Fibroblast of upper back skin (primary cell): ENCODE measurements at places on chromosomes 13 and 19.

DNA sequence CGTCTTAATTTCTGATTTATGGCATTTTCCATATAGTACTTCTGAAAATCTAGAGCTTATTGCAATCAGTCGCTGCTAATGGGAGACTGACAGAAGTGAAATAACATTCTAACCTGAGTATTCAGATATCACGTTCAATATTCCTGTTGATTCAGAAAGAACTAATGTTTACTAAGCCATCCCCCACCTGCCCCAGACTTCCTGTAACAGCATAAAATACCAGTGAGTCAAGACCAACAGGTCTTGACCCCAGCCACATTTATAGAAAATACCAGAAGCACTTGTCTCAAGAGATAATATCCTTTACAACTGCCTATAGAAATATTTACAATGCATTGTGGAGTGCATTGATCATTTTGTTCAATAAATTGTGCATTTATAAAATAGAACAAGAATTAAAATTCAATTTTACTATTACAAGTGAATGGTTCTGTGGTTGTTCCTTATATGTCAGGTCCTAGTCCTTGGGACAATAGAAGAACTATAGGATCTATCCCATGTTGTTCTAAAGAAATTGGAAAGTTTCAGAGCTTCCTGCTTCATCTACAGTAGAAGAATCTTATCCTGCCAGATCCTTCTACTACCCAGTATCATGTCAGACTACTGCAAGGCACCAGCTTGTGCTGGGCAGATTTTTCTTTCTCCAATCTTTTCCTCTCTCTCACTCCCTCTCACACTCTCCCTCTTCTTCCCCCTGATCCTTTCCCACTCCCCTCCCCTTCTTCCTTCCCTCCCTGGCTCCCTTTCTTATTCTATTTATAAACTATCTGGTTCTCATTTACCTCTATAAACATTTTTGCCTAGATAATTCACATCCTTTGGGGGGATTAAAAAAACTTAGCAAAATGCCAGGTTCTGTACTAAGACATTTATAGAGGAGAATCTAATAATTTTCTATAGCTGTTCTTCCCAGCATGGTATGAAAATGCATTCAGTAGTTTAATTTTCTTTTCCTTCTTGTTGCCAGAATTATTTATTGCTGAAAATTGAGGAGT is 629.9 kb downstream of the DIAPH3 start:
- no peak for DNase-seq

DNA sequence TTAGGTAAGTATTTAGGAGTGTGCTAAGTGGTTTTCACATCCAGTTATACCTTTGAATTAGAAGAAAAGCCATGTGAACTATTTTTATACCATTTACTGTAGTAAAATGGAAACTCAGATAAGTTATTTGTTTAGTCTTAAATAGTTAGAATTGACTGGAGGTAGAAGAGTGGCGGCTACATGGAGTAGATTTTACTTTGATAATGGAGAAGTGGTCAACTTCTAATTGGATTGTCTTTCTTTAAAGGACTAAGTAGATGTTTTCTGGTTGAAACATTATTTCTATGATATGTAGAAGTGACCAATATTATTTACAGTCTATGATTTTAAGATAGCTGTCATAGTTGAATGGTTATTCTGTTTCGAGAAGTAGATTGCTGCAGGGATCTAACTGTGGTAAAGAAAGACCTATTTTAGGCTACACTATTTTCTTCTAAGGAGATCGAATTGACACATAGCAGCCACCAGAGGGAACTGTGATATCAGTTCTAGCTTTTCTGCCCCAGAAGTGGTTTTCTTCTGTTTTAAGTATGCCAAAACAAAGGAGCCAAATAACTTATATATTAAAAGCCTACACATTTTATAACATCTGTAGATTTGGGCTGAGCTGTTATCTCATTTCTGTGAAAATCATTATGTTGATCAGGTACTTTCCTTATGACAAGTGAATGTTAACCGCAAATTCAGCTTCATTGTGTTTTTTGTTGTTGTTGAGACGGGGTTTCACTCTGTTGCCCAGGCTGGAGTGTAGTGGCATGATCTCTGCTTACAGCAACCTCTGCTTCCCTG is 26.1 kb downstream of the ZMYM2 start:
- peak; percentile 52 for DNase-seq

DNA sequence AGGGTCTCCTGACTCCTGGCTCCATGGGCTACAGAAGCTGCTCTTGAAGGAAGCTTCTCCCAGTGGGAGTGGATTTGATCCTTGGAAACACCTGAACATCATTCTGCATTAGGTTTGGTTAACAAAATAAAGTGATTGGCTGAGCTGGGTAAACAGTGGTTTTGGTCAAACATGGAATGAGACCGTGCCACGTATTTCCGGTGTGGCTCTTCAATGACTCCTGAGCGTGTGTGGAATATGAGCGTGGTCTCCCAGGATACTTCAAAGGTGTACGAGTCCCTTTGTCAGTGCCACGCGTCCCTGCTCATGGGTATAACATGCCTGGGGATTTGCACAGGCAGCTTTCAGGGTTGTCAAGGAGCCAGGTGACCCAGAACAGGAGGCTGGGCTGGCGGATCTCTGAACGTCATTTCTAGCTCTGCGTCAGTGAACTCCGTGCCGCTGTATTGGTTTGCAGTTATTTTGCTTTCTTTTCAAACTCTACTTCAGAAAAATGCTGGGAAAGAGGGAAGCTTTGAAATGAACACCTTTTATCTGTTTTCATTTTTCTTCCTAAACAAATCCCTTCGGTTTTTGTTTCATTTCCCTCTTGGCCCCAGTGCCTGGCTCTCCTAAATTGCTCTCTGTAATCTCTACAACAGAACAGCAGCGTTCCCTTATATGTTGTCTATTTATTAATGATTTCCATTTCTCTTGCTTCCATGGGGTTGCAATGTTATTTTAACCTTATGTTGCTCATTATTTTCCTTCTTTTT is 26.3 kb upstream of the GJB6 start:
- DNase-seq, result no peak

GRCh38 chr19:55472463-55472862 is 4.0 kb upstream of the ZNF628 start:
- DNase-seq, result peak; percentile 74

DNA sequence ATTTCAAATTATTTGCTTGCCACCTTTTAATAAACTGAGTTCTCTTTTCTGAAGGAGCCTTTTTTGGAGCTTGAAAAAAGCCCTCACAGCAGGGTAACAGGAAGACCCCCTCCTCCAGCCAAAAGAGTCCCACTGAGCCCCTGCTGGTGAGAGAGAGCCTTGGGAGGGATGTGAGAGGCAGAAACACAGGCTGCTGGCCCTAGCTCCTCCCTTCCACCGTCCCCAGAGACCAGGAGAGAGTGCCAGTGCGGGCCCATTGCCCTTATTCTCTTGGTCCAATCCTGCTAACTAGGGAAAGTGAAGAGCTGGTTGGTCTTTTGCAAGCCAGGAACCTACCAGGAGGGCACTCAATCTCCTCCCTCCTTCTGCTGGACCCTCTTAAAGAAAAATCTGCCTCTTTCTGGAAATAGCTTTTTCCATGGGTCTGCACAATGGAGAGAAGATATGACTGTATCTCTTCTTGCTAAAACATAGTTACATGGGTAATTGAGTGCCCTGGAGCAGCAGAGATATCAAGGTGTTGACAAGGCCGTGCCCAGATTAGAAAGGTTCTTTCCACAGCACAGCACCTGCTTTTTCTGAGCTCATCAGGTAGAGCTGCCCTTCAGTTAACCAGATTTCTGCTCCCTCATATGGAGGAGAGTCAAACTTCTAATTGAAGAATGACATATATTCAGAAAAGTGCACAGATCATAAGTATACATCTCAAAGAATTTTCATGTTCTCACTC is 113.9 kb downstream of the LRCH1 start:
- DNase-seq, result no peak

DNA sequence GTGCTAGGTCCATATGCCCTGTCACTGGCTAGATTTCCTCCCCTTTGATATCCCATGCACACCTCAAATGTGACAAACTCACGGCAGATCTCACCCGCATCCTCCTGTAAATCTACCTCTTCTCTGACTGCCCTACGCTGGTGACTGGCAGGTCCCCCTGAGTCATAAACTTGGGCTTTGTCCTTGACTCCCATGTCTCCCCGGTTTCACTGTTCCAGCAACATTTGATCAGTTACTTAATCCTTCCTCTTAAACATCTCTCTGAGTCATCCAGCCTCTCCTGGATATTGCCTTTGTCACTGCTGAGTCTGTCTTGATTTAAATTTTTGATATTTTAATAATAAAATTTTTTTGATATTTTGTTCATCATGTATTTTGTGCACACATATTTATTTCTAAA is 26.5 kb downstream of the FAM216B start:
- DNase-seq, result peak; percentile 69

- peak; percentile 14 for DNase-seq
Observed at GRCh38 chr19:29967623-29968022, 25.6 kb downstream of the URI1 start.

- no peak for DNase-seq
Observed at GRCh38 chr13:107097916-107098315, 530.0 kb upstream of the ARGLU1 start.

GRCh38 chr19:17829855-17830566 is 8.7 kb upstream of the INSL3 start:
- DNase-seq, result peak; percentile 54

- DNase-seq, result no peak
Observed at GRCh38 chr19:38228491-38229439, 4.7 kb upstream of the DPF1 start.

DNA sequence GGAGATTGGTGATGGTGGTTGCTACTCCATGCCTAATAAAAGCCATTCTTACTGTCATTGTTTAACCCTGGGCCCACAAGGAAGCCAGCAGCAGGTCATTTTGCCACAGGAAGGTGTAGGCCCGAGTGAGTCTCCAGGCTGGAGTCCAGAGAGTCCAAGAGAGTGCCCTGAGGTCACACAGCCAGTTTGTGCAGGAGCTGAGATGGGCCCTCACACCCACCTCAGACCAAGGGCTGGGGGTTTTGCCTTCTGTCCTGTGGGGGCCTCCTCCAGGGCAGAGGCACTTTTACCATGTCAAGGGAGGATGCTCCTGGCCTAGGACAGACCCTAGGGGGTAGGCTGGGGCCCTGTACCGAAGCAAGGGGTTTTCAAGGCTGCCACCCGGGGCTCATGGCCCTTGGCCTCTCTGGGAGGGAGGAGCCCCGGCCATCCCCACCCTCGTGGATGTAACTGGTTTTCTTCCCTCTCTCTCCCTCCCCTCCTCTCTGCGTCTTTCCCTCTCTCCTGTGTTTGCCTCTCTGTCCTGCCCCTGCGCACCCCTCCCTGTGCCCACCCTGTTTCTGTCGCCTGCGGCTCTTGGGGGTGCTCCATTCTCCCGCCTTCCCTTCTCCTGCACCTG is 8.0 kb downstream of the CYTH2 start:
- DNase-seq, result no peak

DNA sequence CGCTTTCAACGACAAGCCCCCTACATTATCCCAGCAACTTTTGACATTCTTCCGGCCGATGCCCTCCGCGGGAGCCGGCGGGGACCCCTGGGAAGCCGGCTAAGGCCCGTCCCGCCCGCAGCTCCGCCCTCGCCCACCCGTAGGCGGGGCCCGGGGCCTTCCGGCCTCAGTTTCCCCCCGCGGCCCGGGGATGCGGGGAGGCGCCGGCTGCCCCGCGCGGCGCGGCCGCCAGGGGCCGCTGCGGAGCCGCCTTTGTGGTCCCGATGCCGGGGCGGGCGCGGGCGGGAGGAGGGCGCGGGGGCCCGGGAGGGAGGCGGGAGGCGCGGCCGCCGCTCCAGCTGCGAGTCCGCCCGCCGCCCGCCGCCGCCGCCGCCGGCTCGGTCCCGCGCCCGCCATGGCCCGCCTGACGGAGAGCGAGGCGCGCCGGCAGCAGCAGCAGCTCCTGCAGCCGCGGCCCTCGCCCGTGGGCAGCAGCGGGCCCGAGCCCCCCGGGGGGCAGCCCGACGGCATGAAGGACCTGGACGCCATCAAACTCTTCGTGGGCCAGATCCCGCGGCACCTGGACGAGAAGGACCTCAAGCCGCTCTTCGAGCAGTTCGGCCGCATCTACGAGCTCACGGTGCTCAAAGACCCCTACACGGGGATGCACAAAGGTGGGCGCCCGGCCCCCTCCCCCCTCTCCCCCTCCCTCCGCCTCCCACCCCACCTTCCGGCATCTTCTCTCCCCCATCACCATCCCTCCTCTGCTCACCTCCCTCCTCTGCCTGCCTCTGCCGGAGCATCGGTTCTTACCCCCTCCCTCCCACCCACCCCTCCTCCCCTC is at the start of gene CELF5:
Gene CELF5, plus strand, starts transcription at position 316 of the 823 bp plus-strand sequence. Its CDS starts 79 bp downstream, at position 395.
- peak; percentile 25 for DNase-seq

DNA sequence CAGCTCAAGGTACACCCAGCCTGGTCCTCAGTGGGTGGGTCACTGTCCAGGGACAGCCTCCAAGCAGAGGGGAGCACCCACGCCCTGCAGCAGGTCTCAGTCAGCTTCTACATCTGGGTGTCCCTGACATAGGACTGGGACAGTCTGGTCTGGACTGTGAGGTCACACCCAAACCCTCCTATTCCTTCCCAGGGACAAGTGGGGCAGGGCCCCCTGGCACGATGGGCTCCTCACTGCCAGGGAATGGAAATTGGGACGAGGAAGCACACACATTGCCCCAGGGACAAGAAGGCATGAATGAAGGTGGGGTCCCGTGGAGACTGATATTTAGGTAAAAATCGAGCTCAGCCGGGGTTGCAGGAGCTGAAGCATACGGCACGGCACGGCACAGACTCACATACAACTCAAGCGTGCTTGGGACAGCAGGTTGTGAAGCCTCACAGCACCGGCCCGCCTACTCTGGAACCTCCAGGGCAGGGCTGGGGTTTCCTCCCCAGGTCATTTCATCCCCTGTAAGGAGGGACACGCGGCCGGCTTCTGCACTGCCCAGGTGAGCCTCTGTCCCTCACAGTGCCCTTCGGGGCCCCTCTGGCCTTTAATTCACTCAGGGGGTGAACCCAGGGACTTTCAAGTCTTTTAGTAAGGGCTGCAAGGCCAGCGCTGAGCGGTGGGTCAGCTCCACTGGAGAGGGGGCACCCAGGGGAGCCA is 3.5 kb downstream of the PNMA8B start:
- DNase-seq, result no peak

DNA sequence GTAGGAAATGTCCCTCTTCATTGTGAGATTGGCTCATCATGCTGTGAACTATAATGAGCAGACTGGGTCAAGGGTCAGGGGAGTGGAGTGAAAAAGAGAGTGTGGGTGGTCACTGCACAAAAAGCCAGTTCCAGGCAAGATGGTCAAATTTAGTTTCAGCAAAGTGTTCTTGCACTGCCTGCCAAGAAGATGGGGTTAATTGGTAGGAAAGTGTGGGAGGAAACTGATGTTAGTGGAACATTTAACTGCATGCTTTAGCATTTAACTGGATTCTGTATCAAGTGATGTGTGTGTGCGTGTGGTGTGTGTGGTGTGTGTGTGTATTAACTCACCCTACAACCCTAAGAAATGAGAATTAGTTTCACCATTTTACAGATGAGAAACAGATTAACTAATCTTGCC is 131.6 kb downstream of the COG6 start:
- no peak for DNase-seq

- DNase-seq, result no peak
Observed at GRCh38 chr19:12077375-12077774, 12.8 kb downstream of the ZNF844 start.
